ENCODE measurements at places on chromosomes 5 and 9.

DNA sequence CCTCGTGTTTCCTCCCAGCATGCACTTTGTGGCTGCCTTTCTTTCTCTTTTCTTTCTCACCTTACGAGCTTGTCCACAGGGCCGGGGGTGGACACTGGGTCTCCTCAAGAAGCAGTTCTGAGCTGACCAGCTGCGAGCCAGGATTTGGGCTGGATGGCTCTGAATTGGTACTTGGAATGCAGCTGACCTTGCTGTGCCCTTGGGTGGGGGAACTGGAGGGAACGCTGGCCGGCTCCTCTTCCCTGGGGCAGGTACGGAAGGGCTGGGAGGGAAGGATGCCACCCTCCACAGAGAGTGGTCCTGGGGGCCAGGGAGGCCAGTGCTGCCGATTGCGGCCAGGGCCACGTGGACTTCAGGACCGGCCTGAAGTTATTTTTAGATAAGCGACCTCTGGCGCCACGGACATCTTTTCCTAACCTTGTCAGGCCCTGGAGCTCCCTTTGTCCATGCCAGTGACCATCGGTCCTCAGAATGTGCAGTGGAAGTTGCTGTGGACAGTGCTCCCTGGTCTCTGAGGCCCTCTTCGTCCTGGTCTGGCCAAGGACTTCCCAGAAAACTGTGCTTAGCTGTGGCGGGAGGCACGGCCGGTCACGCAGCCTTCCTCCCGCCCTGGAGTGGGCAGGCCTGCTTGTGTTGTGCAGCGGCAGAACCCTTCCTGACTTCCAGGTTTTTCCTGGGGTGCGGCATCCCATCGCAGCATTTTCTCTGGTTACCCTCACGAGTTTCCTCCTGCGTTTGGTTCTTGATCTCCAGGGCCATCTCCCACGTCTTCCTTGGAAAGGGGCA, 13.5 kb upstream of the AHRR start:
- DNase-seq, result no peak

- DNase-seq, result peak; percentile 49
These were observed 112.9 kb downstream of the SH3TC2 start for GRCh38 chr5:148949841-148950470.

GRCh38 chr5:122996091-122996490, 40.4 kb downstream of the PPIC start:
- no peak for DNase-seq

DNA sequence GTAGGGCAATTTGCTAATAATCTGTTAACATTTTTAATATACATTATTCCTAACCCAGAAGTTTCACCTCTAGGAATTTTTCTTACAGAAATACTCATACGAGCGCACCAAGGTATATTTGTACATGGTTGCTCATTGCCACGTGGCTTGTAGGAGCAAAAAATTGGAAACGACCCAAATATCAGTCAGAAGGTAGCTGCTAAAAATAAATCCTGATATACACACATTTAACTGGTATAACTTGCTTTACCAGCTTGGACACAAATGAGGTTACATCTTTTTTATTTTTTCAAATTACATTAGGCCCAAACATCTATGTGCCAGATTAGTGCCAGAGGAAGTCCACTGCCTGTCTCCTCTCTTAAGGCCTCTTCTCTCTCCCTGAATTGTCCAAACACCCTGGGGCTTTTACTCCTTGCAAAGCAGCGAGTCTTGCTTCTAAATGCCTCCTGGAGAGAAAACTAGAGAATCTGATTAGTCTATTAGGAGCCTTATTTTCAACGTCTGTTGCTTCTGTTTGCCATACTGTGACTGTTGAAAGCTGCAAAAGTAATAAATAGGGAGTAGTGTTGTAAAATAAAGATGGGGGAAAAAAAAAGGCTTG, 92.0 kb upstream of the SSBP2 start:
- DNase-seq, result no peak

DNA sequence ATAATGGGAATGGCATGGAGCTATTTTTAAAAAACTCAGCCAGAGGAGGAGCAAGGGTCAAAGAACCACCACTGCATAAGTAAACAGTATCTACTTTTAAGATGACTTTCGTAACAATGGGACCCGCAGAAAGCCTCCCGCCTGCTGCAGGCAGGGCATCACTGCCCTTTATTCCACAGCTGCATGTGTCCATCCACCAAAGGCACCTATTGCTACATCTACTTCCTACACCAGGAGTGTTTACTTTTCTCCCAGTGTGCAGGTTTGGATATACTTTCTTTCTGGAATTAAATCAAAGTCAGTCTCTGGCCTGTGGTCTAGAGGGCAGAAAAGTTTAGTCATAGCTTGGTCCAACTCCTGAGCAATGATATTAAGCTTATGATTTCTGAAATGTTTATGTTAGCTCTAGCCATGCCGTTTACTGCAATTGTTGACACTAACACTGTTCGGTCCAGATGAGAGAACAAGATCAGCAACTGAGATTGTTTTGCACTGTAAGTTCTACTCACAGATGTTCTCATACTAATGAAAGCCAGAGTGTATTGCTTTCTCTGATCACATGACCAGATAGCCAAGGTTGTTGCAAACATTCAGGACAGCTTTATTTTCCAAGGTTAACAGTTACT, 391.5 kb downstream of the FGF10 start:
- no peak for DNase-seq

GRCh38 chr5:14441641-14442040, 140.0 kb upstream of the OTULINL start:
- DNase-seq, result no peak

DNA sequence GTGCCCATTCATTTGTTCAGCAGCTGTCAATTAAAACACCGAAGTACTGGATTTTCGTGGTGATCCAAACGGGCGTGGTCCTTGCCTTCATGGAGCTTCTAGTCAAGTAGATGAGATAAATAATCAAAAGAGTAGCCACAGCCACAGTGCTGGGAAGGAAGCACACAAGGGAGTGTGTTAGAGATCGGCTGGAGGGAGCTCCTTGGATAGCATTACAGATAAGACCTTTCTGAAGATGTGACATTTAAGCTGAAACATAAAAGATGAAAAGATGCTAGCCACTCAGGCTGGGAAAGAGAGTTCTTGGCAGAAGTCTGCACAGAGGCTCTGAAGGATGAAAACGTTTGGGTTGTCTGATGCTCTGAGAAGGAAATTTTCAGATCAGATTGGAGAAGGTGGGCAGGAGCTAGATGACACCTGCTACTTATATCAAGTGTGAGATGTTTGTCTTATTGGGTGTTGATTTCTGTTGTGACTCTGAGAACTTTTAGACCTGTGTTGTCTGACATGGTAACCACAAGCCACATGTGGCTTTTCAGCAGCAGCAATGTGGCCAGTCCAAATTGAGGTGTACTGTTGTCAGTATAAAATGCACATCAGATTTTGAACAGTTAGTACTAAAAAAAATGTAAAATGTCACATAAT, 123.9 kb downstream of the TLE4 start:
- DNase-seq, result no peak

DNA sequence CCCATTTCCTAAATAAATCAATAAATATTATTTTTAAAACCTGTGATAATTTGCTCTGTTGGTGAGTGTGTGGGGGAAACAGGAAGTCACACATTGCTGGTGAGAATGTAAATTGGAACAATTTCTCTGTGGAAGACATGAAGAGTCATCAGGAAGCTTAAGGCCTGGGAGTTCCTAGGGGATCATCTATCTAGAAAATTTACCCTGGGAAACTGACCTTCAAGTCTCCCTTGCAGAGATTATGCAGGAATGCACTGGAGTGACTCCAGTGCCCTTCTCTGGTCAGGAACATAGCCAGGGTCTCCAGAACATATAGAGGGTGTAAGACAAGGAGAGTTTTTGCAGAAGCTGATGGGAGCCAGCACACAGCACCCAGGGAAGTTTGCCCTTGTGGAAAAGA, 13.0 kb upstream of the GCNT1 start:
- no peak for DNase-seq

DNA sequence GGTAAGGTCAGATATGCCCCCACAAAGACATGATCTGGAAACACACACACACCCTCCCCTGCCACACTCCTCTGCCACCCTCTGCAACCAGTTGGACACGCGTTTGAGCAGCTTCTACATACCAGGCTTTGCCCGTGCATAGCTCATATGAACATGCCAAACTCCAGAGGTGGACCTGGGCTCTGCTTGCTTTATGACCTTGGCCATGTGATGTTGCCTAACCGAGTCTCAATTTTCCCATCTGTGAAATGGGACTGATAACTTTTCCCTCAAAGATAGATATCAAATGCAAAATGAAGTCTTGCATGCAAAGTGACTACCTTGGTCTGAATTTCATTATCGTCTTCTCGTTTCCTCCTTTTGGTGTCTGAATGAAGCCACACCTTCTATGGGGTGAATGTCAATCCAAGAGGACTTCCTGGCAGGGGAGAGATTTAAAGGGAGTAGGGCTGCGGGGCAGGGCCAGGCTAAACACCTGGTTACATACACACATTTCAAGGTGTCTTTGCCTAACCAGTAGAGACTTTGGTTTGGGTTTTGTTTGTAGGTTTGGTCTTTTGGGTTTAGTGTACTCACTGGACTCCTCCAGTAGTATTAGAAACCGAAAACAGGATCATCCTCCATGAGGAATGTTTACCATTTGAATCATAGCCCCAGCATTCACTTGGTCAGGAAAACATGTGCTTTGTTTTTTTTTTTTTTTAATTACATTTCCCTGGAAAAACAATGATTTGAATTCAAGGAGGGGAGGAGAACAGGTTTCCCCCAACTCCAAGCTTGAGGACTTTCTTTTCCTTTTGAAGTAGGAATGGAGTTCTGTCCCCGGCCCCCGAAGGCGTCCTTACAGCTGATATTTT, 63.2 kb downstream of the COL27A1 start:
- no peak for DNase-seq

DNA sequence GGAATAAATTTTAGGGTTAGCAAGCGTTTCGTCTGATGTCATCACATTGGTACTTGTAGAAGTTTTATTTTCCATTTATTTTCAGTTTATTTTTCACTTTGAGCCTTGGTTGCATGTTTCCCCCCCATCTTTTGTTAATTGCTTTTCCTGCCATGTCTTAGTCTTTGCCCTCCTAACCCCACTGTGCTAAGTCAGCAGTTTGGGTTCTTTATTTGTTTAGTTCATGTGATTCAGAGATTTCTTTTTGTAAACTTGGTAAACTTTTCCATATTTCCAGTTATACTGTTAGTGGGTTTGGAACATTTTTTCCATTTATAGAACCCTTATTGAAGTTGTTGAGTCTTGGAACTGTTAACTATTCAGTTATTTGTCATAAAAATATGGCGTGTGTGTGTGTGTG, 252.9 kb upstream of the ANKH start:
- DNase-seq, result no peak

DNA sequence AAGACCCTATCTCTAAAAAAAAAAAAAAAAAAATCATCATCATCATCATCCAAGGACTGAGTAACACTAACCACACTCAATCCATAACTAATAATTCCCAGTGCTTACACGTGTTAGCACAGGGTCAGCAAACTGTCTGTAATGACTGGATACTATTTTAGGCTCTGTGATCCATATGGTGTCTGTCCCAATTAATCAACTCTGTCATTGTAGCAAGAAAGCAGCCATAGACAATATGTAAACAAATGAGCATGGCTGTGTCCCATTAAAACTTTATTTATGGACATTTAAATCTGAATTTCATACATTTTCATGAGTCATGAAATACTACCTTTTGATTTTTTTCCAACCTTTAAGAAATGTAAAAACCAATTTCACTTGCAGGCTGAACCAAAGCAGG, 148.4 kb downstream of the SIL1 start:
- no peak for DNase-seq

DNA sequence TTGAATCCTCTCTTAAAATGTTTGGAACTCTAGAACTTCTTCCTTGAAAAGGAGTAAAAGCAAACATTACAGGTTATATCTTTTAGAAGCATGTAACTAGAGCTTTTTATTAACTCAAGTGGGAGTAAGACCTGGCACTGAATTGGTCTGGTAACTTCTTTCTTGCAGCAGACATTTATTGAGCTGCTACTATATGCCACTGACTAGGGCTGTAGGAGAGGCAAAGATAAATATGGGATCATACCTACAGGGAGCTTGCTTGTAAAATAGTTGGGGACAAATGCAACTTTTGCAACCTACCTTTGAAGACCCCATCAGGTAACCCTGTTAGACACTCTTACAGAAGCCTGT, 231.9 kb upstream of the TUT7 start:
- DNase-seq, result no peak

- DNase-seq, result no peak
These were observed 172.3 kb downstream of the ATP10B start for GRCh38 chr5:160679567-160680309.

DNA sequence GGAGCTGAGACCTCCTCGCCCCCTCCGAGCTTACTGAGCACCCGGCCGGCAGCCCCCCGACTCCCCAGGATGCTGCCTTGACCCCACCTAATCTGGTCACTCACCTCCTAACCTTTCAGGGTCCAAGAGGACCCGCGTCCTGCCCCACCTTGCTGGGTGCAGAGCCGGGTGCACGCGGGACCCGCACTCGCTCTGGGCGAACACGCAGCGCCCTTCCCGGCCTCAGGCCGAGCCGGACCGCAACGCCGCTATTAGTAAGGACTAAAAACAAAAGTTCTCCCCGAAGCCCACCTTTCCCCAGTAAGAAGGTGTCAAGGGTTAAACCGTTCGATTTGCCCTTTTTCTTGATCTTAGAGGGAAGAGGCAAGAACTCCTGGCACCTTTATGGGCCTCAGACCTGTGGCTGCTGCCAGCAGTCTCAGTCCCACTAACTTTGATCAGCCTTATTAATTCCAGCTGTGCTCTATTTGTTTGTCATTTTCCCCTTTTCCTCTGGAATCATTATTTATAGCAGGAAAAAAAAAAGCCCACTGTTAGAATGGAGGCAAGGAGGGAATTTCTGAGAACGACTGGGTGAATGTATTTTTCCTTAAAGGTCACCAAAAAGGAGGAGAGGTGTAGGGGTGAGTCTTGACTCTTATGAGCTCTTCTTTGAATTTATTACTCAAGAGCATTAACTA, 10.5 kb downstream of the IRX2 start:
- DNase-seq, result no peak

DNA sequence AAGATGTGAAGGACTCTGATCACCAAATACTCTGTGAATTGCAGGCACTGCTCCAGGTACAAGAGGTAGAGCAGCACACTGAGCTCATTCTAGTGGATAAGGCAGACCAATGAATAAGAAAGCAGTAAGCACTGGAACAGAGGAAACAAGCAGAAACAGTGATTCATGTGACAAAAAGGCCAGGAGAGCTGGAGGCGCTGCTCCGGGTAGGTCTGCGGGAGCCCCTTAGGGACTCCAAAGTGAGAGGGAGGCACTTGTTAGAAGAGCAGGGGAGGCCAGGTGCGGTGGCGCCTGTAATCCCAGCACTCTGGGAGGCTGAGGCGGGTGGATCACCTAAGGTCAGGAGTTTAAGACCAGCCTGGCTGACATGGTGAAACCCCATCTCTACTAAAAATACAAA, 231.6 kb upstream of the NFIL3 start:
- peak; percentile 29 for DNase-seq

DNA sequence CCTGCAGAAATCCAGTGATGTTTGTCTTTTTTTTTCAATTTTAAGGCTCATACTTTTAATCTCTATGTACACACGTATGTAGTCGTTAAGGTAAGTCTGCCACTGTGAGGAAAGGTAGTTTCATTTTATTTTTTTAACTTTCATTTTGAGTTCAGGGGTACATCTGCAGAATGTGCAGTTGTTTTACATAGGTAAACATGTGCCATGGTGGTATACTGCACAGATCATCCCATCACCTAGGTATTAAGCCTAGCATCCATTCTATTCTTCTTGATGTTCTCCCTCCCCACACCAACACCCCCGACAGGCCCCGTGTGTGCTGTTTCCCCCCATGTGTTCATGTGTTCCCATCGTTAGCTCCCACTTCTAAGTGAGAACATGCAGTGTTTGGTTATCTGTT, 19.7 kb downstream of the MUSK start:
- no peak for DNase-seq

- no peak for DNase-seq
These were observed 158.8 kb downstream of the FGF18 start for GRCh38 chr5:171578049-171578828.

- DNase-seq, result no peak
These were observed 5.7 kb upstream of the MTAP start for GRCh38 chr9:21796768-21797167.

All from Daoy (cell line).